ENCODE measurements at places on chromosomes 16 and 17.
A peak's percentile ranks its signal among the peaks of the same experiment; 100 is the strongest.

- DNase-seq, result no peak
These were observed 40.4 kb downstream of the MYOCD start for GRCh38 chr17:12706070-12706469.

- no peak for DNase-seq
These were observed 98.7 kb downstream of the ABCC12 start for GRCh38 chr16:48057048-48057447.

- DNase-seq, result no peak
These were observed 33.0 kb upstream of the SEC14L1 start for GRCh38 chr17:77107506-77108433.

- no peak for DNase-seq
These were observed 3.7 kb upstream of the KREMEN2 start for GRCh38 chr16:2960183-2961010.

DNA sequence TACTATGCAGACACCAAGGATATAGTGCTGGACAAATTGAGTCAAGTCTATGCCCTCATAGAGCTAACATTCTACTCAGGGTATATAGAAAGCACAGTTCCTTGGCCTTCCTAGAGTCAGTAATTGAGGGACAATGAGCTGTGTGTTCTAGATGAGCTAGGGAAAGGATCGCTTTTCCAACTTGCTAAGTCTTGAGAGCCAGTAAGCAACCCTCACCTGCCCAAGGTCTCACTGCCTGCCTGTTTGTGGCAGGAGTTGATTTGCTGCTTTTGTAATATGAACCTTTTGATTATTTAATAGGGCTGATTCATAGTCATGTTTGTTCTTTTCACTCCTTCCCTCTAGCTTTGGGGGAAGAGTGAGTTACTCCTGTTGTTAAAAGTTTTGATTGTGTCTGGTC lies 6.5 kb downstream of the DDX42 start:
- no peak for DNase-seq

- DNase-seq, result no peak
These were observed 44.6 kb upstream of the GSE1 start for GRCh38 chr16:85568519-85568918.

- peak; percentile 40 for DNase-seq
These were observed 33.1 kb downstream of the N4BP1 start for GRCh38 chr16:48576927-48577326.

GRCh38 chr16:73890186-73891128 lies 406.2 kb upstream of the PSMD7 start:
- DNase-seq, result no peak

GRCh38 chr16:67936124-67936879 lies at the start of gene PSMB10:
Gene PSMB10 (minus strand): TSS chr16:67936850. CDS start chr16:67936749, 101 bp downstream.
- DNase-seq, result peak; percentile 57

GRCh38 chr16:11402051-11402744 lies 56.9 kb downstream of the RMI2 start:
- no peak for DNase-seq

DNA sequence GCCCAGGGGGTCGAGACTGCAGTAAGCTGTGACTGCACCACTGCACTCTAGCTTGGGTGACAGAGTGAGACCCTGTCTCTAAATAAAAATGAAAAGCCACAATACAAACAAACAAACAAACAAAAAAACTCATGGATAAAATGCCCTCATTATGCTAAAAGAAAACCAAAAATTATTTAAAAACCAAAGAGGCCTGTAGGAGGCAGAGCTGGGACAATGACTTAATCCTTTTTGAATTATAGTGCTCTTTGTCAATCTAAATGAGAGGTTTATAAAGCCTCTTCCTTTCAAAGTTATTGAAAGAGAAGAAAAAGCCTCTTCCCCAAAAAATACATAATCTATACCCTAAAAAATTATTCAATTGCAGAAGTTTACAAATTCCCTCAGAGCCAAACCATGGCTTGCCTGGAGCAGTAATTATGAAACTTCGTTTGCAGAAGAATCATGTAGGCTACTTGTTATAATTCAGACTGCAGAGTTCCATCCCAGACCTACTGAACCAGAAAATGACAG lies 18.5 kb downstream of the CRLF3 start:
- no peak for DNase-seq

All from NK-92 treated with Interleukin-12 subunit alpha and Interleukin-12 subunit beta, amount 100 ng/mL, for 24 hours (cell line).